Activated CD4-positive, alpha-beta T cell treated with anti-CD3 and anti-CD28 coated beads, Interleukin-2, amount 50 U/mL, for 4 hours (primary cell): ENCODE measurements at places on chromosomes 4 and X.

- no peak for DNase-seq
Observed at GRCh38 chrX:40015693-40016092, 82.1 kb downstream of the BCOR start.

DNA sequence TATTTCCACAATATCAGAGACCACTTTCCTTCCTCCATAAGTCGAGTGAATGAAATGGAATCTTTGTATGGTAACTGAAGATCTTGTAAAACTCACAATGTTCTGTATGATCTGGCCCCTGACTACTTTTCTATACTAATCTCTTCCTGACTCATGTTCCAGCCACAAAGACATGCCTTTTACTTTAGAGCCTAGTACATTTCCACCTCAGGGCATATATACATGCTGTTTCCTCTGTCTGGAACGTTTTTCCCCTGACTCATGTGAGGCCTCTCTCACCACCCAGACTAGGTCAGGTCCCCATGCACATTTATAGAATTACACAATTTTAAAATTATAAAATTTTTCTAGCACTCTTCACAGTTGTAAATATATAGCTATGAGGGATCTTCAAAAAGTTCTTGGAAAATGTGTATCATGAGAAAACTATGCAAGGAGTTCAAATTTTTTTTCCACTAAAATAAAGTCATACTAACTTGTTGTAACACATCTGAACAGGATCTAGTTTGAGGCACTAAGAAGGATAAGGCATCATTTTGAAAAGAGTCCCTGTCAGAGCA is 208.8 kb downstream of the SH2D1A start:
- no peak for DNase-seq

DNA sequence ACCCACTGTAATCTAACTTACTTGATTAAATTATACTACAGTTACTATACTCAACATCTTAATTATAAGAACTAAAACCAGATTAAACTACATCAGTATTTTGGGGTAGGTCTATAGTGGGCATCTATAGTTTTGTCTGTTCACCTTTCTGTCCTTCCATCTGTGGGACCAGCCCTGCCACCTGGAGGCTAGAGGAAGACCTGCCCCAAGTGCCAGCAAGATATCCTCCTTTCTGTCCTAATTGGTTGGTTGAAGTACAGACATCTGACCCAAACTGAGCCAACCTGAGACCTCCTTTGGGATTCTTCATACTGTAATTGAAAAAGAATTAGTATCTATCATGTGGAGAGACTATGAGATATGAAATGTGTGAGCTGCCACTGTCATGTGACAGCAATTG is 172.2 kb upstream of the TLL1 start:
- DNase-seq, result no peak

GRCh38 chr4:6239486-6239885 is 30.2 kb upstream of the WFS1 start:
- DNase-seq, result no peak

- DNase-seq, result no peak
Observed at GRCh38 chr4:7607156-7607910, 172.6 kb upstream of the PSAPL1 start.

DNA sequence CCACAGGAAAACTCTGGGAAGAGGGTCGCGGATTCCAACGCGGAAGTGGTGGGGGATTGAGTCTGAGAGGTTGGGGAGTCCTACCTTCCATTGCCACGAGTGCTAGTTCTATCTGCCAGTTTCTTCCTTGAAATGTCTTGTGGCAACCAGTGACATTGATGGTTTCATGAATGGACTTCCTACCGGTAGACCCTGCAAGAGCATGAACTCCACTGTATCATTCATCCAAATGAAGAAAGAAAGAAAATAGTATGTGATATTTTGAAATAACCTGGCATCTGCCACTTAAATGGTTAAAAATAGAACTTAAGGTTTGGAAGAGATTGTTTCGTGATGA is 1.1 kb upstream of the SLC10A7 start:
- no peak for DNase-seq

DNA sequence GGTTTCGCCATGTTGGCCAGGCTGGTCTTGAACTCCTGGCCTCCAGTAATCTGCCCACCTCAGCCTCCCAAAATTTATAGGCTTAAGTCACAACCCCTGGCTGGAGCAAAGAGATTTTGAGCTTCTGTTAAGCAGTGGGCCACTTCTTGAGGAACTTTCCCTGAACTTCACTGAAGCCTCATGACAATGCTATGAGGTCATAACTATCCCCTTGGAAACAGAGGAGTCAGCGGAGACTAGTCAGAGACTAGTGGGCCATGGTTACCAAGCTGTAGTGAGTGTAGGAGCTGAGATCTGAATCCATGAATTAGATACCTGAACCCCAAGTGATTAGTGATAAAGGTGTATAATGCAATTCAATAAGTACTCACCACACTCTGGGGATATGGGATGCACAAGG is 145.1 kb upstream of the MSX1 start:
- DNase-seq, result no peak

DNA sequence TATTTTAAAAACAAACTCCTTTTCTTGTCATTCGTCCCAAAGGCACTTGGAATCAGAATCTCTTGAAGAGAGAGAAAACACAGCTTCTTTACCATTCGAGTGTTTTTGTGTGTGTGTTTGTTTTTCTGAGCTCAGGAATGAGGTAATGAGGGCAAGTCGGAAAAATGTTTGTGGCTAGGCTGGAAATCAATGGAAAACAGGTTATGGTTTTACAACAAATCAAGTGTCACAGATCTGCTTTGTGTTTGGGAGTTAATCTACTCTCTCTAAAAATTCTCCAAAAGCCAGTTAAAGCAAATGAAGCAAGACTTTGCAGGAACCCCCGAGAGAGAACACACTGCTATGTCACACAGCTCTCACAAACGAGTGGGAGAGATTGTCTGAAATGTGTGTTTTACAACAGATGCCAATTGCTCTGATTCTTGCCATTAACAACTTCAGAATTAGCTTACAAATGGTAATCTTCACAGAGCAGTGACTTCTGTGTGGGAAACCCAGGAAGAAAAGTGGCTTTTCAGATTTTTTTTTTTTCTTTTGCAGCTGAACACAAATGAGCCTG is 264.1 kb downstream of the CBLL2 start:
- DNase-seq, result no peak

DNA sequence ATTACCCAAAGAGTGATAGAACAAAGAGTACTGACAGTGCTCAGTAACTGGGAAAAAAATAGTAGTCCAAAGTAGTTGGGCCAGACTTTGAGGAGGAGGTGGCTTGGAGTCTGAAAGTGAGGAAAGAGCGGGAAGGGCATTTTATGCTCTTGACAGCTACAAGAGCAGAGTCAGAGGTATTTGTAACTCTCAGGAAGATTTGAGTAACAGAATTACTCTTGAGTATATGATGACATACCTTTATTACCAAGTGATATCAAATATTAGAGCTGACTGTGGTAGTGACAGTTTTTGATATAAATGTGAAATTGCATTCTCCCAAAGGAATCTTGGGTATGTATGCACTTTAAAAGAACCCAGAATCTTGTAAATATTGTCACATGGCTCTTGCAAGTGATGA is 2.2 kb downstream of the SLAIN2 start:
- no peak for DNase-seq

DNA sequence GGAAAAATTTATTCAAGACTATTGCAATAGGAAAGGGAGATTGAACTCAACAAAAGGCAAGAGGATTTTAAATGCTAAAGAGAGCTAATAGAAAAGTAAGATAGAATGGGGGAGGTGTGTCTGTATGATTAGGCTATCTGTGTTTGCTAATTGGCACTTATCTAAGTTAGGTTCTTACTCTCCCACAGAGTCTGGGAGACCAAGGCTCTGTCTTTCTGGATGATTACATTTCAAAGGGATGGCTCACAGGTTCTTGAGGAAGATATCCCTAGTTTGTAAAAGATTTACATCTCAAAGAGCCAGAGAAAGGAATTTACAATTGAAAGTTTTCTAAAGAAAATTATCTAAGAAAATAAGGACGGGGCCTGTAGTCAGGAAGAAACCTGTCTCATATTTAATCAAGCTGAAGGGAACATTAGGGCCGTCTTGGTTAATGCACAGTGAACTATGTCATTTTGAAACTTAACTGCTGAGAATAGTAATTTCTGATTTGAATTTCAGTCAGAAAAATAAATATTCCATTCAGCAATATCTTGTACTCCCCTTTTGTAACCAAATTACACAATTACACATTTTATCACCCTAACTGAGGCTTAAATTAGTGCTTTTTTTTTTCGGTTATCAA is 75.8 kb downstream of the MAGEB10 start:
- no peak for DNase-seq

- no peak for DNase-seq
Observed at GRCh38 chrX:34493086-34493485, 164.0 kb downstream of the TMEM47 start.

- DNase-seq, result no peak
Observed at GRCh38 chr4:113958766-113959538, 20.5 kb downstream of the ARSJ start.

DNA sequence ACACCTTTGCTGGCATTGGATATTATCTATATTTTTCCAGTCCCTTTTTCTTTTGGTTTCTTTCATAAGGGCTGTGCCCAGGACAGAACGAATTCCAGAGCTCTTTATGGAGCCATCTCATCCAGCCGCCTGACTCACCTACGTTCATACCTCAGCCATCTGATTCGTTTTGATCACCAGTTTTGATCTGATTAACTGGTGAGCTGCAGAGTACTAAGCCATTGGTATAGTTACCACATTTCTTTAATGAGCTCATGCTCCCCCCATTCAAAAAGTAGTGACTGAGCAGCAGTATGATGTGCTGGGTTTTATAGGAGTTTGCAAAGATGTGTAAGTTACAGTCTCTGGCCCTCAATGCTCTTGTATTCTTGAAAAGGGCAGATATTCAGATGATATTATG is 43.0 kb upstream of the CDKN2AIP start:
- DNase-seq, result no peak

DNA sequence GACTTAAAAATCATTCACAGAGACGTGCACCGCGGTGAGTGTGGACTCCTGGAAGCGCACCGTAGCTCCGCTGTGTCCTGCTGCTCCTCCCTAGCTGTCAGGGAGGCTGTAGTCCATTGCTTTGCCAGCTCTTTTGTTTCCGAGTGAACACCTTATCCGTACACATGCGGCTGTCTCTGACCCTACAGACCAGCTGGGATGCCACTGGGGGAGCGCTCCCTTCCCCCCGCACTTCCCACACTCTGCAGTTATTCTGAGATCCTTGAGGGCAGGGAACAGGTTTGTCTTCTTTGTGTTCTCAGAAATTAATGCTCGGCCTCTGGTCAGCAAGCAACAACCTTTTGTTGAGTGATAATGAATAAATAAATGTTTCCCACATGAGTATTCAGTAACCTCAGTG is 33.7 kb upstream of the MSANTD1 start:
- DNase-seq, result no peak

DNA sequence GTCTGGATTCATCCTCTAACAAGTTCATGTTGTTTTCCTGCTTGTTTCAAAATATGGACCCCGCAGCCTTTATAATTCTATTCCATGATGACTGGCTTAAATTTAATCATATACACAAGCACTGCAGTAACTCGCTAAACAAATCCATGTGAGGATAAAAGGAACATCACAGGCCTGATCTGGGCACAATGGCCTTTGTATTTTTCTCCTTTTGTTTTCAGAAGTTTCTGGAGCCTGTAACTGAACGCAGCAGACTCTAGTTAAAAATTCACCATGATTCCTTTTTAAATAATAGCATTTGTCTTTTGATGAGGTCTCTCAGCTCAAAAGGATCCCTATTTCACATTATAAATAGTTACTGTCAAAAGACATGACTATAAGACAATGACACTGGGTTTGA is 30.2 kb upstream of the TMEM184C start:
- DNase-seq, result no peak

DNA sequence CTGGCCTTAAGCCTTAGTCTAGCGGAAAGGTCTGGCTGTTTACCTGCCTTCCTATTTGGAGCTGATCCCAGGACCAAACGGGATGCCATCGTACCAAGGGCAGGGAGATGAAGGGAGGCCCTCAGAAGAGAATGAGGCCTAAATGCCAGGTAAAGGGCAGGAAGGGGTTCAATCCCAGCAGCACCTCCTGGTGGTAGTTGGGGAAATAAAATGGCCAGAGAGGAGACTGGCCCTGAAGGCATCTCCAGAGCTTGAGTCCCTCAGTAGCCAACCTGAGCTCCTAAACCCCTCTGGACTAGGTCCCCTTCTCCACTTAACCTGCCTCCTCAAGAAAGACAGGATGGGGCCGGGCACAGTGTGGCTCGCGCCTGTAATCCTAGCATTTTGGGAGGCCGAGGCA is 53.7 kb downstream of the KDM5C start:
- no peak for DNase-seq

- no peak for DNase-seq
Observed at GRCh38 chrX:9670136-9670814, 95.4 kb downstream of the GPR143 start.

DNA sequence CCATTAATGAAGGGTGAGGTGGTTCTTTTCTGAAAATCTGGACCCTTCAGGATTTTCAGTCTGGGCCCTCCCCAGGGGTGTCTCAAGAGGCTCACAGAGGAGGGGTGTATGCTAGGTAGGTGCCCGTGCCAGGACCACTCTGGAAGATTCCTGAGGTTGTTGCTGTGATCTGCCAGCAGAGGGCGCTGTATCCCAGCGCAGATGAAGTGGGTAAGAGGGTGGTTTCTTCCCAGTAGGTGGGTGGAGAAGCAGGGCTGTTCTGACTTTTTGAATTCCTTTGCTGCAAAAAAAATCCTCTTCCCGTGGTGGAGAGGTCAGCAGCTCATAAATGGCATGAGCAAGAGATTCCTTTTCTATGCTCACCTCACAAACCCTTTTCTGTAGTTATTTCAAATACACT is 51.1 kb downstream of the SCML1 start:
- DNase-seq, result peak; percentile 23

DNA sequence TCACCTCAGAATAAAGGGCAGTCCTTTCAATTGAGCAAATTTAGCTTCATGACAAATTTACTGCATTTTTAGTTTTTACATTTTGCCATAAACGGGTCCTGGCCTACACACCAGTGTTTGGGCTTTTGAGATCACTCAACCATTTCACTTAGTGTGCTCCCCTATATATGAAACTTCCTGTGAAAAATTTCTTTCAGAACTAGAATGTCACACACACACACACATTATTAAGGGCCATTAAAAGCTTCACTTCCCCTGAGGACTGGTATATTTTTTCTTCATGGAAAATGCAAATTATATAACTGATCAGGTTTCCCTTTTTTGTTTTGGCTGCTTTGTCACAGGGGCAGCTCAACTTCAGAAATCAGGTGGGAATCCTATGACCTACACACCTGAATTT is 206.5 kb downstream of the ENOX2 start:
- DNase-seq, result no peak

DNA sequence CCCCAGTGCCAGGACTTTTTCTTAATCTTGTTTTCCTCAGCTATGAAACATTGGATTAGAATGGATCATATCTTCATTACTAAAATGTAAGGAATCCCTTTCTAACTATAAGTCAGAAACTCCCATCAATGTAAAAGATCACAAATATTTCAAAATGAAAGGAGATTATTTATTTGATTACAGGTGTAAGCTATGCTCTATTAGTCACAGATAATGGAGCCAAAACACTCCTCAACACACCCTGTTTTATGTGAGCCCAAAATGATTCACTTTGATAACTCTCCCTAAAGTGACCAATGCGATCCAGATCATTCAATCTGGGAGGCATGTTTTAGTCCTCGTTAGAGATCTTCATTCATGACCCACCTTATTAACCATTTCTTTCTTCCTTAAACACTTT is 566.7 kb upstream of the TENM3 start:
- no peak for DNase-seq

GRCh38 chrX:3522101-3522650 is 175.7 kb upstream of the MXRA5 start:
- no peak for DNase-seq

- no peak for DNase-seq
Observed at GRCh38 chr4:34732176-34732950, 1512.0 kb downstream of the ARAP2 start.
